ENCODE measurements at places on chromosomes 13 and 19.

DNA sequence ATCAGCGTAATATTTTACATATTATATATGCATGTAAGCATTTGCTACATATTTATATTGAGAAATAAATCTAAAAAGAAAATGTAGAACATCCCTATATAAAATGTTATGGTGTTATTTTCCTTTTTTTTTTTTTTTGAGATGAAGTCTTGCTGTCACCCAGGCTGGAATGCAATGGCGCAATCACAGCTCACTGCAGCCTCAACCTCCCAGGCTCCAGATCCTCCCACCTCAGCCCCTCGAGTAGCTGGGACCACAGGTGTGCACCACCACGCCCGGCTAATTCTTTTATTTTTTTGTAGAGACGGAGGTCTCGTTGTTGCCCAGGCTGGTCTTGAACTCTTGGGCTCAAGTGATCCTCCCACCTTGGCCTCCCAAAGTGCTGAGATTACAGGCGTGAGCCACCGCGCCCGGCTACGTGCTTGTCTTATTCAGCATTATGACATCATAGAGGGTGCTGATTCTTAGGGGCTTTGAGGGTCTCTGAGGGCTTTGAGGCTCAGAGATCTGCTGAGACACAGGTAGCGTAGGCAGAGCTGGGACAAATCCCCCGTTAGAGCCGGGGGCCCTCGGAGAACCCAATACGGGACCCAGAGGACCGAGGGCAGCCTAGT, 101.9 kb downstream of the GADD45B start:
- DNase-seq = no peak

GRCh38 chr13:99941086-99941485, 30.5 kb downstream of the ZIC5 start:
- DNase-seq = no peak

DNA sequence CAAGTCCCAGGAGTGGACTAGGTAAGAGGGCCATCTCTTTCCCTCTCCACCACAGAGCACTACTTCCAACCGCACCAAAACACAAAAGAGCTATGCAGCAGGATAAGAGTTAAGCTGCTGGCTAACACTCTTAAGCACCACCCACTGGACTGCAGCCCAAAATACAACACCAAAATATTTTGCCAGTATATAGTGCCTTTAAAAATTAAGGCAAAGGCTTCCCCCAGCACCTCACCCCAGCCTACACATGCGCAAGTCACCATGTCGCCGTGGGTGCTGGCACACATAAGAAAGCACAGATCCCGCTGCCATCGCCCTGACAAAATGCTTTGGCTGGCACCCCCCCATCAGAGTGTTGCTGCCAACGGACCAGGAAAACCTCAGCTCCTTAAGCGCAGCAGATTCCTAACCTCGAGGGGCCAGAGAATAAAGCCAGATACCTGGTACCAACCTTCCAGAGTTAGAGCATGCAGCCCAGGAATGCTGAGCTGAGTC, 608.3 kb downstream of the PCDH17 start:
- no peak for DNase-seq

DNA sequence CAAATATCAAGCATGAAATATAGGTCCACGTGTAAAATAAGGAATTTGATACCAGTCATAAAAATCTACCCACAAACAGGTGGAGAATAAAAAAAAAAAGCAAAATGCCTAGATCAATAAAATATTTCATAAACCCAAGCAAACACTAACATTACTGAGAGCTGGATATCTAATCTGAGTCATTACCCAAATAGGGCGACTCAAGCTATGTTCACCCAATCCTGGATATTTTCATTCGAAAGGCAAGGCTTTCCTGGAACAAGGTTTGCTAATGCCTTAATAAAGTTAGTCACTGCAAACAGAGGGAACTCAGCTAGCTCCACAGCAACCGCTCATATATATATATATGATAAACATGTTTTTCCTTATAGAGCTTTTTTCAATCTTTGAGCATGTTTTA, 33.5 kb upstream of the TM9SF2 start:
- DNase-seq = no peak

DNA sequence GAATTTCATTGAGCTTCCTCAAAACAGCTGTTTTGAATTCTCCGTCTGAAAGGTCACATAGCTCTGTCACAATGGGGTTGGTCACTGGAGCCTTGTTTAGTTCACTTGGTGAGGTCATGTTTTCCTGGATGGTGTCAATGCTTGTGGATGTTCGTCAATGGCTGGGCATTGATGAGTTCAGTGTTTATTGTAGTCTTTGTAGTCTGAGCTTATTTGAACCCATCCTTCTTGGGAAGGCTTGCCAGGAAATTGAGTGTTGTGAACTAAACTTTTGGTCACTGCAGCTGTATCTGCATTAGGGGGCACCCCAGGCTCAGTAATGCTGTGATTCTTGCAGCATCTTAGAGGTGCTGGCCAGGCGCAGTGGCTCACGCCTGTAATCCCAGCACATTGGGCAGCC, 22.0 kb downstream of the BLOC1S3 start:
- DNase-seq = no peak

DNA sequence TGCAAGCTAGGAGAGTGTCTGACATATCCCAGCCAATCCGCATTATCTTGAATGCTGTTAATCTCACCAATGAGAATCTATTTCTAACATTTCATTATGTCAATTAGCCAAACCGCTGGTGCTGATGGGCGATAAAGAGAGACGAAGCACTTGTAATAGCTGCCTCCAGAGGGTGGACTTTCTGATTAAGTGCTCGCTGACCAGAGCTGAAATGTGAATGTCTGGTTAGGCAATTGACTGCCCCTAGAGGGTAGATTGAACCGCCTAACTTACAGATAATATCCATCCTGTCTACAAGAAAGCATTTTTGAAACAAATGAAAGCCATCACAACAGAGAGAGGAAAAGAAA, 552 bp upstream of the GRWD1 start:
- DNase-seq = peak; percentile 90

DNA sequence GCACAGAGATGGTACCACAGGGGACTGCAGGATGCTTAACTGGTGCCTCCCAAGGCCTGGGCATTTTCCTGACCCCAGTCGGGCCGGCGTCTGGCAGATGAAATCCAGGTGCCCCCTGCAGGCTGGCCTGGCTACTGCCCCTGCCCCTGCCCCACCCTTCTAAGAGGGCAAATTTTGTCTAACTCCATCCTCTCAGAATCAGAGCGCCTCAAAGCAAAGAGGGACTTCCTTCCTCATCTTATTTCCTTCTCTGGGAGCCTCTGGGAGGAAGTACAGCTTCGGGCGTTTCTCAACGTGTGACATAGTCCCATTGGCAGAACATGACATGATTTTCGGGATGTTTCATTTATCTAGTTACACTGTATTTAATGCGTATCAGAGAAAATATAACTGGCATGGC, 2.7 kb downstream of the PRKACA start:
- DNase-seq = peak; percentile 60

DNA sequence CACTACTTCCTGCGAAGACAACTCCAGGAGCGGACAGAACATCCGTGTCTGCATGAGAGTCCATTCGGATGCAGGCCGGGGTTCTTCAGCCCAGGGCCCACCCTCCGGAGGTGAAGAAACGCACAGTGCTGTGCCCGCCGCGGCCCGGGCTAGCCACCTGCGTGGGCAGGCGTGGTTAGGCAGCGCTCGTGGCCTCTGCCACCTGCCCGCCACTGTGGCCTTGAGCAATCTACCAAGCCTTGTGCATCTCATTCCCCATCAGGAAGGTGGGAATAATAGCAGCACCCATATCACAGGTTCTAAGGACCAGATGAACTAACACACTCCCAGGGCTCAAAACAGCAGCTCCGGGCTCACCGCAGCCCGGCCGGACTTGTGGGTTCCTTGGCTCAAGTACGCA, 26.7 kb upstream of the PABPC3 start:
- no peak for DNase-seq

- no peak for DNase-seq
These were observed 2474.2 kb downstream of the PCDH9 start for GRCh38 chr13:64755961-64756360.

DNA sequence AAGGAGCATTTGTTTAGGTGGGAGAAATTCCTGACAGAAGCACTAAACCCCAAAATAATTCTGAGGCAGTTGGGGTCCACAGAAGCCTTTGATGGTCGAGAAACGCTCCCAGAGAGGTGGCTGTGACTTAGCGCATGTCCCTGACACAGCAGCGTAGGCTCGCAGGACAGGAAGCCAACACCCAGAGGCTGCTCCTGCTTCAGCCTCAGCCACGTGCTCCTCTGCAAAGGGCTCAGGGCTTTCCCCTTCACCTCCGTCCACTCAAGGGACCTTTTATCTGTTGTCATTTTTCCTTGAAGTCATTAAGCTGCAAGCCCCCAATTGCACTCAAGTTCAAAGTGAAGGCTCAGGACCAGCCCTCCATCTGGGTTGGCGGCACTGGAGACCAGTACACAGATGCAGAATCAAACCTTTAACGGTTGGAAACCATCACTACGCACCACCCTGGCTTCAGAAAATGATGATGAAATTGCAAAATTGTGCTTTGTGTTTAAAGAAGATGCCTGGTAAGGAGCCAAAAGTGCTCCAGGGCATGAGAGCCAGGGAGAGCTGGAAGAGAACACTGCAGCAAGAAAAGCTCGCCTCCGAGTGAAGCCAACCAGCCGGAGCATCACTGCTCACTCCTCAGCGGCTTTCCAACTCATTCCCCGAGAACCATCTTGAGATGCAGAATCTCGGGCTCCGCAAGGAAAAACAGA, 219.6 kb downstream of the RAP2A start:
- DNase-seq = no peak

DNA sequence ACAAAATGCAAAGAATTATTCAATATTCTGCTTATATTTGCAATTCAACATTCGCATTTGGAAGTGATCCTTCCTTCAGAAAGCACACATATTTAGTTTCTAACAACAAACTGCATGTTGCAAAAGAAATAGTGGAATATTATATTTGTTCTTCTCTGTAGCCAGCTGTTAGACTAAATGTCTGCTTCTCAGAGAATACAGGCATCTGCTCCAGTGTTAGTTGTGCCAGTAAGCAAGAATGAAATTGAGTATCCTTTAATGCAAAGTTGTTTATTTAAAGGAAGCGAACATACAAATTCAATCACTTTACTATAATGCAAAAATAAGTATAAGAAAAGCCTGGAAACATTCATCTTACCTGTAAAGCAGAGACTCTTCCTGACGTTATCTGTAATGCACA, 663 bp downstream of the SLITRK6 start:
- DNase-seq = no peak

- peak; percentile 98 for DNase-seq
These were observed at the start of the genes MAN2B1 and WDR83 for GRCh38 chr19:12666265-12667048. MAN2B1 (minus strand) TSS chr19:12666742; CDS start chr19:12666701, 41 bp downstream. WDR83 (plus strand) TSS chr19:12666807; CDS start chr19:12669791, 2,984 bp downstream.

DNA sequence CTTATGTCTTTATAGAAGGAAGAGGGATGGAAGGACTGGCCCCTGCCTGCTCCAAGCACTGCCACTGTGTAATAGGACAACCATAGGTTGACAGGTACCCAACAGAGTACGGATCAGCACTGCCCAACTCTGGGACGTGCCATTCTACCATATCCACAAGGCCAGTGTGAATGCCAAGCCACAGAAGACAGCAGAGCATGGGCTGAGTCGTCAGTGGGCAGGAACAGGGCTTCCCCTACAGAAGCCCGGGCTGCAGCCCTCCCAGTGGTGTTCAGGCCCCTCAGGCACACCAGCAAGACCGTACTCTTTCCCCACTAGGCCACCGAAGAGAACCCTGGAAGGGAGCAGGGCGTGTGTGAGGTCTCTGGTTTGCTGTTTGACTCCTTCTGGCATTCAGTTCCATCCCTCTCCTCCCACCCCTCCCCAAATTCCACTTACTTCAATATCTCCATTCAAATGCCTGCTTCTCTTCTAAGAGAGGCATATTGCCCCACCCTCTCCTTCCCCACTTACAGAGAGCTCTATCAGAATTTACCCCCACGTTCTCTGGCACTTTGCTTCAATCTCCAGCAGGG, 209.4 kb downstream of the FOXO1 start:
- no peak for DNase-seq

- no peak for DNase-seq
These were observed at the start of gene KLHL26 for GRCh38 chr19:18636969-18637629. KLHL26 (plus strand) TSS chr19:18637028; CDS start chr19:18637055, 27 bp downstream.

Data from SK-N-SH (cell line).